ENCODE measurements at places on chromosomes 12 and 14. TPM values are rescaled to one million over a fixed set of nuclear protein-coding genes. Genes with fewer than 3 reads are reported as not detected.

- no peaks in the 10 kb centered on the region for H3K36me3 ChIP-seq
- H3K4me1 ChIP-seq: peaks cover 31% of the 10 kb centered on the region
- peak; percentile 97 for DNase-seq
- H3K27me3 ChIP-seq: no peaks in the 10 kb centered on the region
Measured at GRCh38 chr12:98439981-98440581, 75.3 kb upstream of the TMPO start.

GRCh38 chr14:54172562-54172961 lies 215.9 kb upstream of the BMP4 start:
- DNase-seq: no peak
- no peaks in the 10 kb centered on the region for H3K27me3 ChIP-seq
- no peak overlapping the region for H3K4me3 ChIP-seq
- no peaks in the 10 kb centered on the region for H3K36me3 ChIP-seq
- H3K27ac ChIP-seq: no peak overlapping the region

DNA sequence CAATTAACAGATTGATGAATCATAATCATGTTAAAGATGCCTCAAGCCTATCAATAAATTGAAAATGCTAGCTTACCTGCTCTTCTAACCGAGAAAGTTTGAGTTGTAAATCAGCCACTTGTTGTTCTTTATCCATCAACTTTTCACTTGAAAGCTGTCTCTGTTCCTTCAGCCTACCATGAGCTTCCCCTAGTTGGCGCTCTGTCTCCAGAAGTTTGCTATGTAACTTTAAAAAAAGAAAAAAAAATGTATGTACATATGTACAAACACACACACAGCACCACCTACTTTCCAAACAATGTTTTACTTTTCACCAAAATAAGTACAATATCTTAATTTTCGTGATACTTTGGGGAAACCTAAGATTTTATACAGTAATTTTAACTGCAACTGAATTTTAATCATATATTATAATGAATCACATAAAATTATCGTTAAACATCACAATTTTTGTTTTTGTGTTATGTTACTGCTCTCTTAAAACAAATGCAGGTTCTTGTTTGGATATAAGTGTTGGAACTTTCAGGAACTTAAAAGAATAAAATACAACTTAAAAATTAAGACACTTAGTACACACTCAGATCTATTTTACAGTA lies 101.2 kb downstream of the EEA1 start:
- DNase-seq: peak; percentile 70
- H3K27me3 ChIP-seq: no peaks in the 10 kb centered on the region
- no peaks in the 10 kb centered on the region for H3K4me1 ChIP-seq
- H3K27ac ChIP-seq: no peak overlapping the region
- H3K36me3 ChIP-seq: peaks cover 33% of the 10 kb centered on the region

- no peaks in the 10 kb centered on the region for H3K27me3 ChIP-seq
- peak overlapping the region; percentile 10 for H3K27ac ChIP-seq
- peaks cover 31% of the 10 kb centered on the region for H3K4me1 ChIP-seq
- peaks cover 14% of the 10 kb centered on the region for H3K36me3 ChIP-seq
- H3K4me3 ChIP-seq: peak overlapping the region; percentile 84
Measured at GRCh38 chr14:24147761-24148428, 597 bp downstream of the RNF31 start.

DTX1 gene
- not detected for total RNA-seq

RAB5B gene
- total RNA-seq: 58.6 TPM

DNA sequence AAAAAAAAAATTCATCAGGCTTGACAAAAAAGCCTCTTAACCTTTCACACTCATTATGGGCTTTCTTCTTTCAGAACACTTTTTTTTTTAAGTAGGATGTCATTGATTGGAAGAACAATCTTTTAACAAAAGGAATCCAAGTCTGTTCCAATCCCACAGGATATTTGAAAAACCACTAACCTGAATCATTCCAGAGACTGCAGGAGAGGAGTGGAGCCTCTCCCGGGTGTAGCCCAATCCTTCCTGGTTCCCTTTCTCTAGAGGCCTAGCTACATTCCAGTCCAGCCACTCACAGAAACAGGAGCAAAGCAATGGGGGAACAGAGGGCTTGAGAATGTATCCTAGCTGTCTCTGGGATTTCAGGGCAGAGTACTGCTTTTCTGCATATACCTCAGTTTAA lies 4.3 kb downstream of the MFAP5 start:
- peaks cover 17% of the 10 kb centered on the region for H3K36me3 ChIP-seq
- peaks cover 46% of the 10 kb centered on the region for H3K4me1 ChIP-seq
- H3K4me3 ChIP-seq: 0 out of 2 replicates have a peak overlapping the region, but pooled peaks have one; percentile 4
- DNase-seq: peak; percentile 88
- no peaks in the 10 kb centered on the region for H3K27me3 ChIP-seq

GRCh38 chr12:131454418-131455217 lies 256.3 kb upstream of the SFSWAP start:
- DNase-seq: peak; percentile 34
- H3K36me3 ChIP-seq: no peaks in the 10 kb centered on the region
- no peak overlapping the region for H3K4me3 ChIP-seq
- no peak overlapping the region for H3K27ac ChIP-seq
- H3K4me1 ChIP-seq: no peaks in the 10 kb centered on the region

- no peak for DNase-seq
- H3K27me3 ChIP-seq: no peaks in the 10 kb centered on the region
- no peaks in the 10 kb centered on the region for H3K36me3 ChIP-seq
- no peak overlapping the region for H3K27ac ChIP-seq
Measured at GRCh38 chr12:30448038-30448437, 247.6 kb downstream of the IPO8 start.

- no peak overlapping the region for H3K4me3 ChIP-seq
- no peaks in the 10 kb centered on the region for H3K4me1 ChIP-seq
- H3K27ac ChIP-seq: no peak overlapping the region
Measured at GRCh38 chr14:33475623-33476022, 475.3 kb downstream of the EGLN3 start.

- no peak overlapping the region for H3K4me3 ChIP-seq
- no peak for DNase-seq
- no peaks in the 10 kb centered on the region for H3K36me3 ChIP-seq
- no peaks in the 10 kb centered on the region for H3K4me1 ChIP-seq
Measured at GRCh38 chr12:107469011-107469410, 216.6 kb upstream of the PWP1 start.

DNA sequence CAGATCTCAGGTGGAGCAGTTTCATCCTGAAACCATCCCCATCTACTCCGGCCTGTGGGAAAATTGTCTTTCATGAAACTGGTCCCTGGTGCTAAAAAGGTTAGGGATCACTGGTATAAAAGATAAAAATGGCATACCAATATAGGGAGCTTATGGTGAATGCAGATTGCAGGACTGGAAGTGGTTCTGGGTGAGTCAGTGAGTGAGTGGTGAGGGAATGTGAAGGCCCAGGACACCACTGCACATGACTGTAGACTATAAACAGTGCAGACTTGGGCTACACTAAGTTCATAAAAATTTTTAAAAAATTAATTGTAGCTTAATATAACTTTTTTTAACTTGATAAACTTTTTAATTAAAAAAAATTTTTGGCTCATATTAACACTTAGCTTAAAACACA lies 67.0 kb upstream of the RD3L start:
- no peak overlapping the region for H3K27ac ChIP-seq
- H3K4me1 ChIP-seq: no peaks in the 10 kb centered on the region
- H3K27me3 ChIP-seq: no peaks in the 10 kb centered on the region
- no peaks in the 10 kb centered on the region for H3K36me3 ChIP-seq
- DNase-seq: no peak
- no peak overlapping the region for H3K4me3 ChIP-seq

- peak overlapping the region; percentile 93 for H3K4me3 ChIP-seq
- peak; percentile 84 for DNase-seq
- peak overlapping the region; percentile 83 for H3K27ac ChIP-seq
- peaks cover 22% of the 10 kb centered on the region for H3K4me1 ChIP-seq
- H3K27me3 ChIP-seq: no peaks in the 10 kb centered on the region
- no peaks in the 10 kb centered on the region for H3K36me3 ChIP-seq
Measured at GRCh38 chr14:71321574-71322315, 414.5 kb downstream of the PCNX1 start.

DNA sequence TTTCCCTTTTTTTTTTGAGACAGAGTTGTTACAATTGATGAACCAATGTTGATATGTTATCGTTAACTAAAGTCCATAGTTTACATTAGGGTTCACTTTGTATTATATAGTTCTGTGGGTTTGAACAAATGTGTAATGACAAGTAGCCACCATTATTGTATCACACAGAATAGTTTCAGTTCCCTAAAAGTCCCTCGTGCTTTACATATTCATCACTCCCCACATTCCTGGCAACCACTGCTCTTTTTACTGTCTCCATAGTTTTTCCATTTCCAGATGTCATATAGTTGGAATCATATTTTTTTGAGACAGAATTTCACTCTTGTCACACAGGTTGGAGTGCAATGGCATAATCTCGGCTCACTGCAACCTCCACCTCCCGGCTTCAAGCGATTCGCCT lies 12.5 kb downstream of the HSD17B6 start:
- H3K36me3 ChIP-seq: no peaks in the 10 kb centered on the region
- DNase-seq: peak; percentile 38
- H3K27me3 ChIP-seq: no peaks in the 10 kb centered on the region
- no peak overlapping the region for H3K4me3 ChIP-seq
- H3K4me1 ChIP-seq: no peaks in the 10 kb centered on the region

DNA sequence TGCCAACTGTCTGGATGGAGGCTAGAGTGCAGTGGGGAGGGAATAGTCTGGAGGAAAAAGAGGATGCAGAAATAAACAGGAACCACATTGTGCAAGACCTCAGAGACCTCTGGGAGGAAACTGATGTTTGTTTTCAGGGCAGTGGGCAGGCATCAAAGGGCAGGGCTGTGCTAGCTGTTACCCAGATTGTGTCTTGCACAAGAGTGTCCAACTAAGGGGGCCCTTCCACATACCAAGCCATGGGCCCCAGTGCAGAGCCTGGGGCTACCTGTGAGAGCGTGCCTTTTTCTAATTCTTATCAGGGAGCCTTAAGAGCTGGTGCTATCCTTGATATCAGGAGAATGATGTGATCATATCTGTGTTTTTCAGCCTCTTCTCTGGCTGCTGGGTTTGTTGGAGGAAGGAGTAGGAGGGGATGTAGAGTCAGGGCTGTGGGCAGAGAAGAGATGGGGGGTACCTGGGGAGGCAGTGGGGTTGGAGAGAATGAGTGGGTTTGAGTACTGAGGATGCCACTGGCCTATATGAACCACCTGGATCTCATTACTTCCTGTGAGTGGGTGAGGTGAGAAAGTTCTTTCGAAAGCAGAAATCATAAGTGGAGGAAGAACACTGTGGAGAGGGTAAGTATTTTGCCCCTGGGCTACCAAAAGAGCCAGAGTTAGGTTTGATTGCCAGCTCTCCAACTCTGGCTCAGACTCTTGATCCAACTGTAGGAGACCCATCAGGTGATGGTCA lies 259.2 kb upstream of the CRY1 start:
- H3K36me3 ChIP-seq: no peaks in the 10 kb centered on the region
- DNase-seq: no peak
- H3K4me1 ChIP-seq: peaks cover 7% of the 10 kb centered on the region
- 0 out of 2 replicates have a peak, but pooled peaks cover 3% of the 10 kb centered on the region for H3K27me3 ChIP-seq
- H3K4me3 ChIP-seq: no peak overlapping the region

KTN1 gene
- total RNA-seq: 119 TPM

ASCL1 gene
- not detected for total RNA-seq

PLEKHD1 gene
- total RNA-seq: not detected

- H3K27ac ChIP-seq: peak overlapping the region; percentile 24
- peaks cover 5% of the 10 kb centered on the region for H3K36me3 ChIP-seq
- H3K4me1 ChIP-seq: peaks cover 30% of the 10 kb centered on the region
- peak; percentile 16 for DNase-seq
Measured at GRCh38 chr12:42091769-42092168, 52.9 kb downstream of the GXYLT1 start.

NRXN3 gene
- total RNA-seq: 0.11 TPM

DNA sequence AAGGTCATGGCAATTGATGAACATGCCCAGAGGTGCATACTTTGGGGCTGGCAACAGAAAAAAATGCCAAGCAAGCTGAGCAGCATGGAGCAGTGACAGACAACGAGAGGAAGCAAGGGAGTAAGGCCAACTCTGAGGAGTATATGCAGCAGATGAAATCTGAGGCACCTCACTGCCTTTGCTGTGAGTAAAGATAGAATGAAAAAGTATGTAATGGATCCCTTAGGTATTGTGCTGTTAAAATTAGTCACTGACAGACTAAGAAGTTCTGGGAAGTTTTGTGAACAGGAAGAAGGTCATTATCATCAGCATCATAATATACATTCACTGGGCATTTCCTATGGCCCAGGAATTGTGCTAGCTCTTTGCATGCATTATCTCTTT lies 269.9 kb downstream of the DUSP6 start:
- H3K36me3 ChIP-seq: no peaks in the 10 kb centered on the region
- H3K4me1 ChIP-seq: peaks cover 17% of the 10 kb centered on the region

GRCh38 chr12:87216436-87216835 lies 812.8 kb downstream of the C12orf50 start:
- H3K27ac ChIP-seq: no peak overlapping the region
- no peaks in the 10 kb centered on the region for H3K27me3 ChIP-seq
- no peaks in the 10 kb centered on the region for H3K4me1 ChIP-seq
- no peak overlapping the region for H3K4me3 ChIP-seq
- H3K36me3 ChIP-seq: no peaks in the 10 kb centered on the region

DNA sequence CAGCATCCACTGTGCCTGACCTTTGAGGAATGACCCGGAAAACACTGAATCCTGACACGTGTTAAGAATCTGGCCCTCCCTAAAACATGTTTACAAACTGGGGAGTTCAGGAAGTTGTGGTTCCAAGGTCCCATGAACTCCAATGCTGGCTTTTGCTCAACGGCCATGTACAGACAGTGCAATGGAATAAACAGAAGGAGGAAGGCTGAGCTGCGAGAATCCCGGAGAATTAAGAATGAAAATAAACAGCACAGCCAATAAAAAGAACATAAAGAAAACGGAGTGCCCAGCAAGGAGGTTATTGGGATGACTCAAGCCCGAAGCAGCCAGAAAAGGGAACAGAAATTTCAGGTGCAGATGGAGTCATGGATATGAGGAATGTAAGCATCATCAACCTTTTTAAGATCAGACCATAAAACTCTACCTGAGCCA lies 32.3 kb downstream of the BCL11B start:
- no peaks in the 10 kb centered on the region for H3K4me1 ChIP-seq
- no peaks in the 10 kb centered on the region for H3K36me3 ChIP-seq
- no peak for DNase-seq
- H3K27ac ChIP-seq: no peak overlapping the region

DCTN2 gene
- 158 TPM for total RNA-seq
